ENCODE measurements at places on chromosomes 6 and 20. TPM values are rescaled to one million over a fixed set of nuclear protein-coding genes. Genes with fewer than 3 reads are reported as not detected.

The ACTR5 gene
- 7.5 TPM for total RNA-seq

The HIVEP2 gene
- total RNA-seq, result 20.3 TPM

The CLIC5 gene
- total RNA-seq, result not detected

The IPCEF1 gene
- not detected for total RNA-seq

The TCP11 gene
- 0.19 TPM for total RNA-seq

The LGSN gene
- under 0.01 TPM for total RNA-seq

The SUMO4 gene
- total RNA-seq, result 0.58 TPM

The MYMX gene
- not detected for total RNA-seq

The APOBEC2 gene
- total RNA-seq, result not detected

The RAD21L1 gene
- total RNA-seq, result not detected

The MUCL3 gene
- total RNA-seq, result not detected

The TGM3 gene
- total RNA-seq, result 0.19 TPM

The IP6K3 gene
- under 0.01 TPM for total RNA-seq

The EYA2 gene
- 0.28 TPM for total RNA-seq

The TPD52L2 gene
- total RNA-seq, result 175 TPM

The CLDN20 gene
- total RNA-seq, result not detected

The NHLRC1 gene
- total RNA-seq, result 2.1 TPM

The CGA gene
- total RNA-seq, result 0.28 TPM

The LAMP5 gene
- 0.19 TPM for total RNA-seq

The ULBP1 gene
- under 0.01 TPM for total RNA-seq

The HDGFL1 gene
- not detected for total RNA-seq

The CPNE5 gene
- not detected for total RNA-seq

The FKBP1C gene
- total RNA-seq, result 0.38 TPM

The RSPH4A gene
- under 0.01 TPM for total RNA-seq

The DEFB124 gene
- not detected for total RNA-seq

The BCAS1 gene
- total RNA-seq, result 0.19 TPM

The SLC26A8 gene
- total RNA-seq, result not detected

The EEF1A2 gene
- 0.38 TPM for total RNA-seq

The PSMF1 gene
- total RNA-seq, result 17.2 TPM

The BMP5 gene
- total RNA-seq, result 1.1 TPM

The IYD gene
- total RNA-seq, result not detected

The WFDC5 gene
- not detected for total RNA-seq

The PTPRK gene
- 44.0 TPM for total RNA-seq

The ADAT2 gene
- total RNA-seq, result 3.5 TPM

The CD2AP gene
- 23.0 TPM for total RNA-seq

The TASP1 gene
- 13.5 TPM for total RNA-seq

The GID8 gene
- 43.1 TPM for total RNA-seq

The PSORS1C2 gene
- total RNA-seq, result not detected

The PCIF1 gene
- 6.7 TPM for total RNA-seq

The BPIFB2 gene
- total RNA-seq, result not detected

The PRKN gene
- 0.58 TPM for total RNA-seq

The RRBP1 gene
- total RNA-seq, result 235 TPM

The HLA-DRB5 gene
- not detected for total RNA-seq

The SMLR1 gene
- 0.19 TPM for total RNA-seq

The AVP gene
- not detected for total RNA-seq

The PRDM13 gene
- not detected for total RNA-seq

The RIMS1 gene
- 17.1 TPM for total RNA-seq

The PKIG gene
- 42.8 TPM for total RNA-seq

The C6orf120 gene
- total RNA-seq, result 44.7 TPM

The CD40 gene
- total RNA-seq, result 14.9 TPM
